ENCODE measurements at places on chromosomes 3 and 15.

DNA sequence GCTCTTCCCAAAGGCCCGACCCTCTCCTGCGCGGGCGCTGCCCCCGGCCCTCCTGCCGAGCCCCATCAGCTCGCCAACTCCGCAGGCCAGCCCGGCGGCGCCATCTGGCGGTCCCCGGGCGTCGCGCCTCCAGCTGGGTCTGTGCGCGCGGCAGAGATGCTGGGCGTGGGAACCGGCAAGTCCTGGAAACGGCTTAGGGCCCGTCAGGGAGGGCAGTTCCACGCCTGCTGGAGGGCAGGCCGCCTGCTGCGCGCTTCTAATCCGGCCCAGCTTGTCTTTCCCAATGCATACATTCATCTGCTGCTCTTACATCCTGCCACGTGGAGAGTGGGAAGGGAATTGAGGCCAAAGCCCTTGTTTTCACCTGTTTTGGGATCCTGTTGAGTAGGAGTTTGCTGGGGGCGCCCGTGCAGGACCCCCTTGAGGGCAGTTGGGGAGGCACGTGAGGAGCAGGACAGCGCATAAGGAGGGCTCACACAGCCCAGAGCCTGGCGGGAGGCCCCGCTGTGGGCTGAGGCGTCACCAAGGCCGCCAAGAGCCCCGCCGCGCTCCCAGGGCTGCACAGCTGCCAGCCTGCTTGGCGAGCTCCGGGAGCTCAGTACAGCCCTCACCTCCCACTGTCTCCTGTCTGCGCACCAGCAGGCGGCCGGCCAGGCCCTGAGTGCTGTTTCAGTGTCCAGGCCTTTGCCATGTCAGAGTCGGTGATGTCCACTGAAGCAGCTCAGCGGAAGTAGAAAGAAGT lies 165.6 kb downstream of the NSMCE3 start:
- peak; percentile 83 for DNase-seq

GRCh38 chr3:121481106-121481880 lies 64.5 kb downstream of the POLQ start:
- DNase-seq = no peak

- no peak for DNase-seq
Observed at GRCh38 chr15:70280781-70281180, 183.1 kb upstream of the TLE3 start.

DNA sequence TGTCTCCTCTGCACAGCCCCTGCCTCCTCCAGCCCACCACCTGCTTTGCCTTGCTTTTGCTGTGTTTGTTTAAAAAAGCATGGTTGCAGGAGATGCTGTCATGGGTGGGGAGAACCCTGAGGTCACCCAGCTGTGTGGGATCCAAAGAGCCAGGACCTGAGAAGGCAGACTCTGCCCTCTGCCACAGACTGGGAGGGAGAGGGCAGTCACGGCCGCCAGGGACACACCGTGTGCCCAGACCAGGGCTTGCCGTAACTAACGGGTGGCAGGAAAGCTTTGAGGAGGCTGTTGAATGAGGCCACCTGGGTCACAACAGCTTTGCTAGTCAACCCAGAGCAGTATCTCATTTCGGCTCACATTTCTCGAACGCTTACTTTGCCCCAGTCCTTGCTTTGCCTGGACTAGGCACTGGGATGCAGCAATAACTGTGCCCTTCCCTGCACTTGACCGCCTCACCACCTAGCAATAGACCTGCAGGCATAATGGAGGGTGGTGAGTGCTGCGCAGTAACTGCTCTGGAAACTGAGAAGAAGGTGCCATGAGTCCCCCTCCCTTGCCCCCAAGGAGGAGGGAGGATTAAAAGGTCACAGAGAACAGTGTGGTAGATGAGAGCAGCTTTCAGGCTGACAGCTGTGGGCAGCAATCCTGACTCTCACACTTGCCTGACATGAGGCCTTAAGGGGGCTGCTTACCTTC lies 55.0 kb upstream of the CTDSPL start:
- no peak for DNase-seq

GRCh38 chr3:63993653-63994079 lies 29.6 kb downstream of the PSMD6 start:
- peak; percentile 75 for DNase-seq

GRCh38 chr3:21158861-21159542 lies 592.0 kb downstream of the ZNF385D start:
- no peak for DNase-seq

DNA sequence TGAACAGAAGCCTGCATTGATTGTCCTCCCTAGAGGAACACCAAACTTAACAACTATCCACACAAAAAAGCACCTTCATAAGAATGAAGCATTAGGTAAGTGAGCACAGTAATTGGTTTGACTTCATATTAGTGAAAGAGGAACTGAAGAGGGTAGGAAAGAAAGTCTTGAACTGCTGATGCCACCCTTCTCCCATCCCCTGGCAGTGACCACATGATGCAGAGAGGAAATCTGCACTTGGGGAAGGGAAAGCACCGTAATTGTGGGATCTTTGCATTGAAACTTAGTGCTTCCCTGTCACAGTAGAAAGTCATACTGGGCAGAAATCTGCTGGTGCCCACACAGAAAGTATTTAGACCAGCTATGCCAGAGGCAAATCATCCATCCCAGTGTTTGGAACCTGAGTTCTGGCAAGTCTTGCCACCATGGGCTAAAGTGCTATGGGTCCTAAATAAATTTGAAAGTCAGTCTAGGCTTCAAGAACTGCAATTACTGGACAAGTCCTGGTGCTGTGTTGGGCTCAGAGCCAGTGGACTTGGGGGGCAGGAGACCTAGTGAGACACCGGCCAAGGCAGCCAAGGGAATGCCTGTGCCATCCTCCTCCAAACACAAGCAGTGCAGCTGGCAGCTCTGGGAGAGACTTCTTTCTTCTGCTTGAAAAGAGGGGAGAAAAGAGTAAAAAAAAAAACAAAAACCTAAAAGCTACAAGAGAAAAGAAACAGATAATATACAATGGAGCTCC lies 63.6 kb downstream of the SLC15A2 start:
- no peak for DNase-seq

- no peak for DNase-seq
Observed at GRCh38 chr15:70910958-70911357, 18.3 kb downstream of the LRRC49 start.

DNA sequence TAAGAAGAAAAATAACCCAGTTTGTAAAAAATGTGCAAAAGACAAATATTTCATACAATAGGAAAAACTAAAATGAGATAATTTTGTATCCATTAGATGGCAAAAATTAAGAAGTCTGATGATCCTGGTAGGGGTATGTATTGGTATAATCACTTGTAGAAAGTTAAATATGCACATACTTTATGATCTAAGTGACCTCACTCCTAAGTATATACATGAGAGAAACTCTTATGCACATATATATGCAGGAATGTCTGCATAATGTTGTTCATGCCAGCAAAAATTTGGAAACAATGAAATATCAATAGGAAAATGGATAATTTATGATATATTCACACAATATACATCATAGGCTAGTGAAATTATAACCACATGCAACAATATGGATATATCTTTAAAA lies 33.5 kb downstream of the USP50 start:
- no peak for DNase-seq

DNA sequence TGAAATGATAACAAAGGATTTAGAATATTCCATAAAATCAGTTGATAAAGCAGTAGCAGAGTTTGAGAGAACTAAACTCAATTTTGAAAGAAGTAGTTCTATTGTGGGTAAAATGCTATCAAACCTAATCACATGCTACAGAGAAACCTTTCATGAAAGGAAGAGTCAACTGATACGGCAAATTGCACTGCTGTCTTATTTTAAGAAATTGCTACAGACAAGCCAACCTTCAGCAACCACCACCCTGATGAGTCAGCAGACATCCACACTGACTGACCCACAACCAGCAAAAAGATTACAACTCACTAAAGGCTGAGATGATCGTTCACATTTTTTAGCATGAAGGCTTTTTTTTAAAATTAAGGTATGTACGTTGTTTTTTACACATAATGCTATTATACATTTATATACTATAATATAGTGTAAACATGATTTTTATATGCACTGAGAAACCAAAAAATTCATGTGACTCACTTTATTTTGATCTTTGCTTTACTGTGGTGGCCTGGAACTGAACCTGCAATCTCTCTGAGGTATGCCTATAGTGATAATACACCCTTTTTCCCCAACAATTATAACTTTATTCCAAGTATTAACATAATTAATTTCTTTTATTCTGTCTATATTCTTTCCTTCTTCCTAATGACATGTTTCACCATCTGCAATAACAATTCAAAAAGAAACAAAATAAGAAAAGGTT lies 109.9 kb downstream of the TBC1D5 start:
- DNase-seq = no peak

DNA sequence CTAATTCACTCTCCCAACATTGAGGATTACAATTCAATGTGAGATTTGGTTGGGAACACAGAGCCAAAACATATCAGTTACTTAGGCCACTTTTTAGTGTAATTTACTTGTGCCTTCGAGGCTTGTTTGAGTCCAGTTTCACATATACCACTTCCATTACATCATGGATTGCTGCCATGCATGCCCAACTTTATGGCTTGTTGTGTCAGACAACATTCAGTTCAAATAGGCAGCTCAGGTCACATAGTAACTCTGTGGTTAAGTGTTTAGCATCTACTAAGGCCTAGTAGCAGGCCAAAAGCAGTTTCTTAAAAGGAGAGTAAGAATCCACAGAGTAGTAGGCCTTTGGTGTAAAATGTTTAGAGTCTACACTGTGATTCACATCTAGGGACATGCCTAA lies 164.3 kb upstream of the GMNC start:
- no peak for DNase-seq

DNA sequence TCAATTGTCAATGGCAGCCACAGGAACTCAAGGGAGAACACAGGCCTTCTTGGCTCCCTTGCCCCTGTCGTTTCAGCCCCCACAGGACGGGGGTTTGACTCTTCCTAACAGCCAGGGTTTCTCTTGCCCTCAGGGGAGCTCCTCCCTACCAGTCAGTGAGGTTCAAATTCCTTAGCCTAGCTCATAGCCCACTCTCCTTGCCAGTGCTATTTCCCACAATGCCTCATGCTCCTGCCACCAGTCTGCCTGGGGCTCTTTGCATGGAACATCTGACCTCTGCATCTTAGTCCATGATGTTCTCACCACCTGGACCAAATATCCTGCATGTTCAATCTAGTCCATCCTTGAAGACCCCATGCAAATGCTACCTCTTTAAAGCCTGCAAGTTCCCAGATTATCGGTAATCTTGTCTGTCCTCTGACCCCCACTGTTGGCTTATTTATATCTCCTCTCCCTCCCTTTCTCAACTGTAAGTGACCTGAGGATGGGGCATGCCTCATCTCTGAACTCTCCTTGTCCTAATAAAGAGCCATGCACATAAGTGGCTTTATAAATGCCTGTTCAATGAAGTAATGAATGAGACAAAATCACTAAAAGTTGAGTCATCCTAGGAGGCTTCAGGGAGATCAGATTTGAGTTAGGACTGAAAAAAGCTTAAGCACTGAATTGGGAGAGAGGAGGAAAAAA lies 78.0 kb downstream of the MYO1E start:
- no peak for DNase-seq

GRCh38 chr15:97410897-97411575 lies 549.5 kb upstream of the ARRDC4 start:
- no peak for DNase-seq

- DNase-seq = no peak
Observed at GRCh38 chr3:46849686-46850467, 13.4 kb downstream of the MYL3 start.

- no peak for DNase-seq
Observed at GRCh38 chr3:178845420-178846118, 226.0 kb downstream of the ZMAT3 start.

GRCh38 chr3:44885618-44886017 lies 11.2 kb downstream of the TGM4 start:
- DNase-seq = no peak

DNA sequence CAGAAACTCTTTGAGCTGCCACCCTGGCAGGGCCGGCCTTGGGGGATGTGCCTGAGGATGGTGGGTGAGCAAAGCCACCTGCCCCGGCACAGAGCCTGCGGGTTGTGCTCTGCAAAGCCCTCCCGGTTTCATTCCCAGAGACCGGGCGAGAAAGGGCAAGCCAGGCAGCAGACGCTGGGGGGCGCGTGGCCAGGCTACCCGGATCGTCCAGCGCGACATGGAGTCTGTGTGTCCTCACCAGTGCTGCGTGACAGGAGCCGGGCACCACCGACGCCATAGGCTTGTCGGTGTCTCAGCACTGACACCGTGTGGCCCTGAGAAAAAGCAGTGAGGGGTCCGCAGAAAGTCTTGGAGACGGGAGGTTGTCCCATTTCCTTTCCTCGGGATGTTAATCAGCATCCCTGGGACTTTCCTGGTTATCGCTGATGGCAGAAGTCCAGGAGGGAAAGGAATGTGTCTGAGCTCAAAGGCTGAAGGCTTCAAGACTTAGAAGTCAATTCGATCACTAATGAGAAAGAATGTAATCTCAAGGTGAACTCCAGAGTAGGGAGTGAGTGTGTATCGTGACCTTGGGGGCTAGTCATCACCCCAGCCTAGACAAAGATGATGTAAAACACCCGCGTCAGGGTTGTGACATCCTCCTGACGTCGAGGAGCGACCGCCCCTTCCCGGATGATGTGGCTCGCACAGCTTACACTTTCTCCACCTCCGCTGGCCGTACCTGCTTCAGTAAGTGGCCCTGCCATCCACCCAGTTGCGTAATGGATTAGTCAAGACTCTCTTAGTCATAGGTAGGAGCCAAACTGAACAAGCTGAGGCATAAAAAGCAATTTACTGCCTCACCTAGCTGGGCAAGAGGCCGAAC lies 36.3 kb upstream of the PLA2G4E start:
- DNase-seq = peak; percentile 74

DNA sequence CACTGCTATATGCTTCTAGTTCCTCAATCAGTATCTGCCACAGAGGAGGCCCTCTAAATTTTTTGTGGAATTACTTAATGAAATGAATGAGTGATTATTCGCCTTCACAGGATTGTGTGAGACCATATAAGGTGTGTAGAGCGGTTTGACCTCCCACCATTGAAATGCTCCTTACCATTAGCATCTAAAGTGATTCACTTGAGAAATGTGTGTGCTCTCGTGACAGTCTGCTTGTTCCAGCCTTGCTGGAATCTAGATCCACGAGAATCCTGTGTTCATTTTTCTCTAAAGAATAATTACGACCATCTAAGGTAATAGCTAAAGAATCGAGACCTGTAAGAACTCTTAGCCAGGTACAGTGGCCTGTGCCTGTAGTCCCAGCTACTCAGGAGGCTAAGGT lies 126.9 kb downstream of the FNDC3B start:
- no peak for DNase-seq

DNA sequence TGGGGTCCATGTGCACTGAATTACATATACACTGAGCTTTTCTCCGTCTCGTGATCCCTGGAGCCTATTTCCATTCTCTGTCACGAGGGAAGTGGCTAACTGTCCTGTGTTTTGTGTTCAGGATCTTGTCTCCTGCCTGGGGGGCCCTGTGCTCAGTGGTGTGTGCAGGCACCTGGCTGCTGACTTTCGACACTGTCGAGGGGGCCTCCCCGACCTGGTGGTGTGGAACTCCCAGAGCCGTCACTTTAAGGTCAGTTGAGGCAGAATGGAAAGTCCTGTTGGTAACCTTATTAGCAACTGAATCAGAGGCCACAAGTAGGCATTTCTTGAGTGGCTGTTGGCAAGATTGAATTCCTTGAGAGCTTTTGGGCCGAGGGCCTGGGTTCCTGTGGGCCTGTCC lies 26.7 kb downstream of the FAN1 start:
- no peak for DNase-seq

- no peak for DNase-seq
Observed at GRCh38 chr3:13537909-13538296, 11.0 kb upstream of the FBLN2 start.

GRCh38 chr15:85974742-85975141 lies 104.9 kb upstream of the AGBL1 start:
- DNase-seq = no peak

All from sciatic nerve (tissue), 2 donors.